ENCODE measurements at places on chromosomes 11 and 22.

DNA sequence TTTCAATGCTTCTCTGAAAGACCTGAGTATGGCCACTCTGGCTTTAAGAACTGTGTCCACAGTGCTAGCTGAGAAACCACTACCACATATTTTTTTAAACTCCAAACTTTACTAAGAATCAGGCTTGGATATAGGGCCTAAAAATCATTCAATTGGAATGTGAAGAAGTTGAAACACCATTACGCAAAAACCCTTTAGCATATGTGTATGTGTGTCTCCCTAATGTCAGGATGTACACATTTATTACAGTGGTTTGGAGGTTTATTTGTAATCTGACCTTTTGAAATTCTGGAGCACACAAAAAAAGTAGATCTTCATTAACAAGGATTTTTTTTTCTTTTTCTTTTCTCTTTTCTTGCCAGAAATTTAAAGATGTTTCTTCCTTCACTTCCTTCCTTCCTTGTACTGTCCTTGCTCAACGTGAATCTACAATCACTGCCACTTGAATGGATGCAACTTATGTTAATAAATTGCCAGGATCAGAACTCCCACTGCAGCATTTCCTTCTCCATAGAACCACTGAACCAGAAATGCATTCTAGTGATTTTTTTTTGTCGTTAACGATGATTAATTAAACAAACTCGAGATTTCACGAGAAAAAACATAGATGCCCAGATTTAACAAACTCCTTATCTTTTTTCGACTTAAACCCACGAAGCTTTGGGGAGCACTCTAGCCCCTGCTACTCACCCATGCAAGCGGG lies 3.1 kb upstream of the ADM start:
- peak overlapping the region; percentile 4 for H3K4me3 ChIP-seq
- no peaks in the 10 kb centered on the region for H3K27me3 ChIP-seq
- no peaks in the 10 kb centered on the region for H3K36me3 ChIP-seq
- DNase-seq, result no peak
- H3K27ac ChIP-seq, result no peak overlapping the region

- no peaks in the 10 kb centered on the region for H3K36me3 ChIP-seq
- no peak overlapping the region for H3K4me3 ChIP-seq
- no peaks in the 10 kb centered on the region for H3K4me1 ChIP-seq
- DNase-seq, result peak; percentile 51
- no peaks in the 10 kb centered on the region for H3K27me3 ChIP-seq
Observed at GRCh38 chr11:121318848-121319834, 26.6 kb downstream of the SC5D start.

GRCh38 chr11:69074375-69075140 lies 25.8 kb downstream of the TPCN2 start:
- H3K27ac ChIP-seq, result no peak overlapping the region
- no peaks in the 10 kb centered on the region for H3K27me3 ChIP-seq
- H3K4me1 ChIP-seq, result peaks cover 6% of the 10 kb centered on the region

- no peaks in the 10 kb centered on the region for H3K4me1 ChIP-seq
- no peaks in the 10 kb centered on the region for H3K36me3 ChIP-seq
- no peaks in the 10 kb centered on the region for H3K27me3 ChIP-seq
- no peak overlapping the region for H3K27ac ChIP-seq
Observed at GRCh38 chr11:111265421-111265820, 19.9 kb downstream of the POU2AF2 start.

- H3K27ac ChIP-seq, result no peak overlapping the region
- DNase-seq, result peak; percentile 78
- H3K4me1 ChIP-seq, result peaks cover 2% of the 10 kb centered on the region
- no peak overlapping the region for H3K4me3 ChIP-seq
- H3K27me3 ChIP-seq, result no peaks in the 10 kb centered on the region
- no peaks in the 10 kb centered on the region for H3K36me3 ChIP-seq
Observed at GRCh38 chr22:27879923-27880322, 39.1 kb downstream of the PITPNB start.

DNA sequence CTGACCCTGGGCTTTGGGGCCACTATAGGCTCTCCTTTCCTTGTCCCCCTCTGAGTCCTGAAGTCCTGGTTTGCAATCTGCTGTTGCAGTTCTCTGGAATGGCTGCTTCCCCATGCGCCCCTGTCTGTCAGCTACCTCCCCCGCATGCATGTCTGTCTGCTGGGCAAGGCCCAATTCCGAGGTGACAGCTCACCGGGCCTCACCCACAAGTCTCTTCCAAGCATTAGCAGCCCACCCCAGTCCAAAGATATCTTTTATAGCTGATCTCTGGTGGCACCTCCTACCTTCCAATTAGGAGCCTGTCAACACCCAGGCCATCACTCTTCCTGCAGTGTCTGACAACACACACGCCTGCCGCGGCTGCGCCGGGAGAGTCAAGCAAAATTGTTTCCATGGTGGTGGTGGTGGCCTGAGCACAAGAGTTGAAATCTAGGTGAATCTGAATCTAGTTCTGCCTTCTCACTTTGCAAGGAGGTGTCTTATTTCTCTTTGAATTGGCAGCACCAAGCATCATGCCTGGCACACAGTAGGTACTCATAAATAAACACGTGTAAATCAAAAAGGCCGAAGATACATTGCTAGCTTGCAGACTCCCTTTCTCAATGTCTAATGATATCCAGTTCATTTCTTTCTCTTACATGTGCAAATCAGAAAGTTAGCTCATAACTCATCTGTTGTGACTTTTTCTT lies 1.2 kb upstream of the LMO2 start:
- H3K4me3 ChIP-seq, result no peak overlapping the region
- no peaks in the 10 kb centered on the region for H3K27me3 ChIP-seq
- peaks cover 2% of the 10 kb centered on the region for H3K4me1 ChIP-seq
- H3K27ac ChIP-seq, result no peak overlapping the region

DNA sequence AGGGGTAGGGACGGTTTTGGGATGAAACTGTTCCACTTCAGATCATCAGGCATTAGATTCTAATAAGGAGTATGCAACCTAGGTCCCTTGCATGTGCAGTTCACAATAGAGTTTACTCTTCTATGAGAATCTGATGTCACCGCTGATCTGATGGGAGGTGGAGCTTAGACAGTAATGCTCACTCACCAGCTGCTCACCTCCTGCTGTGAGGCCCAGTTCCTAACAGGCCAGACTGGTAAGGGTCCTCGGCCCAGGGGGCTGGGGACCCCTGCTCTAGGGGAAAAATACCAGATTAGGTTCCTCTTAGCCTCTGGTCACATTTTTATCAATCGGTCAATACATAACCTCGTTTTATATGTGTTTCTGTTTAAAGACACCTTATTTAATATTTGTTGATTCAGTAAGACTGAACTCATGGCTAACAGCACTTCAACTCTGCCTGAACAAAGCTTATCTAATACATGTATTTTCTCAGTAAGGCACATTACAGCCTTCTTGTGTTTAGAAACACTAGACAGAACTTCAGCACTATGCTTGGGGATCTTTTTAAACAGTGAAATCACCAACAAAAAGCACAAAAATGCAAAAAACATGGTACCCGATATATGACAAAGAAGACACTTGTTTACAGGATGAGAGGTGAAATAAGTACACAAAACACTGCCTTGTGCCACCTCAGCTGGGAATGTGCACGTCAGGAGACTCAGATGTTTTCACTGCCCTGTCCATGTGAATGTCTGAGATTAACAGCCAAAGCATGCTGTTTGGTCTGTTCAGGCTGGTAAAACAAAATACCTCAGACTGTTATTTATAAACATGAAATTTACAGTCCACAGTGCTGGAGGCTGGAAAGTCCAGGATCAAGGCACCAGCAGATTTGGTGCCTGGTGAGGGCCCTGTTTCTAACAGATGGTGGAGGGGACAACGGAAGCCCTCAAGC lies 107.5 kb downstream of the USP35 start:
- no peaks in the 10 kb centered on the region for H3K36me3 ChIP-seq

- H3K27ac ChIP-seq, result no peak overlapping the region
- H3K36me3 ChIP-seq, result no peaks in the 10 kb centered on the region
Observed at GRCh38 chr22:46573781-46574437, 36.5 kb upstream of the CELSR1 start.

DNA sequence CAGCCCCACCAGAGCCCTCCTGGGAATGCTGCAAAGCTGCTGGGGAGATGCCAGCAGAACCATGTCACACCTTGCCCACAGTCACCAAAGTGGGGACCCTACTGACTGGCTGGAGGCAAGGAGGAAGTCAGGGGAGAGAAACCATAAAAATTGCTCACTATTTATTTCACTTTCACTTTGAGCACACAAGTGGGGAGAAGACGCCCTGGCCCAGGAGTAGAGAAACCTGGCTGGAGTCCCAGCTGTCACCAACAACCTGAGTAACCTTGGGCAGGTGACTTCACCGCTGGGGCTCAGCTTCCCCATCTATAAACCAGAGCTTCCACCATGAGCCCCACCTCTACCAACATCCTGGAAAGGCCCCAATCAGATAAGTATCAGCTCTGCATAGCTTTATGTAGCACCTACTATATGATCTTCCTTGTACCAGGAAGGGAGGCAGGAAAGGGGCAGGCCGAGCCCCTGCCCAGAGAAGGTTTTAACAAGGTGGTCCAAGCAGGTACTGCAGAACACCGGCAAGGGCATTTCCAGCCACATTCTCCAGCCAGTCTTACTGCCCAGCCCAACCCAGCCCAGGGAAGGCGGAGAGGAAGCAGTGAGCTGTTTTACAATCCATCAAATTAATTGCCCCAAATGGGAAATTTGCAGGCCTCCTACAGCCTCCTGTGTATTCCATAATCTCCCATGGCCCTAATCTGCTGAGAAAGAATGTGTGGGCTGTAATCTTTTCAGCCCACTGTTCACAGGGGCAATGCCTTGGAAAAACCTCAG lies 27.6 kb downstream of the PLEKHA7 start:
- H3K36me3 ChIP-seq, result no peaks in the 10 kb centered on the region
- no peaks in the 10 kb centered on the region for H3K27me3 ChIP-seq
- H3K27ac ChIP-seq, result no peak overlapping the region
- peak; percentile 79 for DNase-seq
- peaks cover 10% of the 10 kb centered on the region for H3K4me1 ChIP-seq
- H3K4me3 ChIP-seq, result no peak overlapping the region

DNA sequence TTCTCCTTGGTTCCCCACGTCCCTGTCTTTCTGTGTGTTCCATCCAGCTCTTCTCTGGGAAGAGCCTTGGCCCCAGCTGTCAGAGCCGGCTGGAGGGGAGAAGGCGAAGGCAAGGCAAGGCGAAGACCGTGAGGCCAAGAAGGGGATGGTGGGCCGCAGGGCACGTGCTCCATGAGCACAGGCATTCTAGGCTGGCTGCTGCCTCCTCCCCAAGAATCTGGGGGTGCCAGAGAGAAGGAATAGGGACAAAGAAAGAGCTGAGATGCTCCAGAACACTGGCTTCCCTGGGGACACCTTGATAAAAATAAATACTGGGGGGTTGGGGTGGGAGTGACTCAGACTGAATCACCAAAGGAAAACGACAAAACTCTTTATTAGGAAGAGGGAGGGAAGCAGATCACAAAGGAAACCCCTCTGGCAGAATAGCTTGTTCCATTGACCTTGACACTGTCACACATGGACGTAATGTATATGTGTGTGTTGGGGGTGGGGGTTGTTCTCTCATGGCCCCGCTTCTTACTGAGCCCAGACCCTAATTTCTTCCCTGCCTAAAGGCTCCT lies 52.5 kb downstream of the NECTIN1 start:
- peaks cover 12% of the 10 kb centered on the region for H3K36me3 ChIP-seq
- no peak for DNase-seq
- H3K4me1 ChIP-seq, result no peaks in the 10 kb centered on the region
- no peaks in the 10 kb centered on the region for H3K27me3 ChIP-seq
- no peak overlapping the region for H3K27ac ChIP-seq

DNA sequence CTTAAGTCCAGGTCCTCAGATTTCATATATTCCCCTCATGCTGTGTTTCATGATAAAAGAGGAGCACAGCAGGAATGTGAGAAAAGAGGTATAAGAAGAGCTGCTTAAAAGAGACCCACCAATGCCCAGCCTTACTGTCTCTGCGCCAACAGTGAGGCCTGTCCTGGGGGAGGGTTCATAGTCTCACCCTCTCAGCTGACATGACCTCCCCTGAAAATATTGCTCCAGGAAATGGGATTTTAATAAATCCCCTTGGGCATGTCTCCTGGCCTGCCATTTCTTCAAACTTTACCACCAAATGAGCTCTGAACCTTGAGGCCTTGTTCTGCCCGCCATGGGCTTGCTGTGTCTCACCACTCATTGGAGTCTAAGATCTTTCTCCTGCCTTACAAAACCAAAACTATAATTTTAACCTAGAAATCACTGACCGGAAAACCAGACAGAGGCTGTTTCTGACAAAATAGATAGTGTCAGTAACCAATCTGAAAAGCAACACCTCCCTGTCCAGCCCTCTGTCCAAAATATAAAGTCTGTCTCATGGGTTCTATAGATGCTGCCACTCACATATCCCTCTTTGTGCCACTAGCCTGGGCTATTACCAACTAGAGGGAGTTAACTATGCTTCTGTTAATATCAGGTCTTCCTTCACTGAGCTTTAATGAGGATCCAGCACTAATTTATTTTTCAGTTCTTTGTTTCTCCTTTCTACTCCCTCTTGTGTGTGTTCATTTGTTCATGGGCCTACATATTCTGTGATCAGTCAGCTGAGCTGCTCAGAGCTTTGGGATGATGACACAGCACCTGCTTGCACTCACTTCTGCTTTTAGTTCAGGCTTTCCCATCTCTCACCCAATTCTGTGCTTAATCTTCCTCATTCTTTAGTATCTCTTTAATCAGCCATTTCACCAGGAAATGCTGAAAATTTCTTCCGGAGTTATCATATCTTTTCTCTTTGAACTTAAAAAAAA lies at the start of gene OR2AG2:
OR2AG2 (minus strand) TSS at position 51 of the 968 bp plus-strand sequence. CDS start 3,019 bp downstream, outside the sequence.
- DNase-seq, result no peak
- H3K27ac ChIP-seq, result no peak within 1 kb of the TSS
- no peaks in the 10 kb centered on the region for H3K27me3 ChIP-seq
- no peak within 1 kb of the TSS for H3K4me3 ChIP-seq

GRCh38 chr11:74037309-74037708 lies 28.4 kb upstream of the UCP3 start:
- H3K36me3 ChIP-seq, result peaks cover 3% of the 10 kb centered on the region
- H3K4me3 ChIP-seq, result no peak overlapping the region
- no peak for DNase-seq
- no peak overlapping the region for H3K27ac ChIP-seq

DNA sequence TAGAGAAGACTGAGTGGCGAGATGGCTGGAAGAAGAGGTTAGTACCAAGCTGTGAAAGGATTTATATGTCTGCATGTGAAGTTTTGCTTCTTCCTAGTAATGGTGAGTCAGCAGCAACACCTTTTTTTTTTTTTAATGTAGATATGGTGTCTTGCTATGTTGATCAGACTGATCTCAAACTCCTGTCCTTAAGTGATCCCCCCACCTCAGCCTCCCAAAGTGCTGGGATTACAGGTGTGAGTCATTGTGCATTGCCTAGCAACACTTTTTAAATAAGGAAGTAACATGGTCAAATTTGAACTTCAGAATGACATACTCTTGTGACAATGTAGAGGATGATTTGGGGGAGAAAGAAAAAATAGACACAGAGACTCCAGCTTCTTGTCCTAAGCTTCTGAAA lies 6.5 kb upstream of the CSTPP1 start:
- H3K27me3 ChIP-seq, result no peaks in the 10 kb centered on the region
- H3K36me3 ChIP-seq, result no peaks in the 10 kb centered on the region
- no peak overlapping the region for H3K4me3 ChIP-seq
- peak; percentile 39 for DNase-seq
- H3K4me1 ChIP-seq, result no peaks in the 10 kb centered on the region
- H3K27ac ChIP-seq, result no peak overlapping the region

DNA sequence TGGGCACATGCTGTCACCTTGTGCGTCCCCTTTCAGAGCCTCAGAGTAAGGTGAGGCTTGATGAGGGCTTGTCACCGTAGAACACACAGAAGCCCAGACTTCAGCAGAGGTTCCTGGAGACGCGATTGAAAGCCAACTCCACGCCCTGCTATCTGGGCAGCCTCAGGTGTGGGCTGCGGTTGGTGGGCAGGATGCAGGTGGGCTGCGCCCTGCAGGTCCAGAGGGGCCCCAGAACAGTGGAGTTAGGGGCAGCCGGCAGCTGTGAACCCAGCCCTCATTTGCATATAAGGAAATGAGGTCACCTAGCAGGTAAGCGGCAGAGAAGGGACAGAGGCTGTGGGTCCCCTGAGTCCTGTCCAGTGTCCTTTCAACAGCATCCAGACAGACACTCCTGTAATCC lies 15.4 kb downstream of the PHLDA2 start:
- H3K27ac ChIP-seq, result no peak overlapping the region
- H3K27me3 ChIP-seq, result no peaks in the 10 kb centered on the region

All from mesendoderm (in vitro differentiated cells).